ENCODE measurements at places on chromosomes 7 and 10. TPM values are rescaled to one million over a fixed set of nuclear protein-coding genes. Genes with fewer than 3 reads are reported as not detected.

Gene COL28A1
- total RNA-seq = not detected

Gene TDRD1
- not detected for total RNA-seq

Gene KIF20B
- total RNA-seq = 16.7 TPM

Gene HMX2
- total RNA-seq = not detected

Gene LRRN3
- 0.73 TPM for total RNA-seq

Gene NXPH1
- not detected for total RNA-seq

Gene ADAM12
- 28.4 TPM for total RNA-seq

Gene FAM25G
- total RNA-seq = not detected

Gene UPK3BL2
- 1.1 TPM for total RNA-seq

Gene SUFU
- total RNA-seq = 3.7 TPM

Gene OR2A25
- total RNA-seq = not detected

Gene RPEL1
- under 0.01 TPM for total RNA-seq

Gene KLLN
- 1.00 TPM for total RNA-seq

Gene ALOX5
- total RNA-seq = not detected

Measured in melanocyte of skin (primary cell).